MV-4-11 (cell line): ENCODE measurements at places on chromosomes 5 and 9.

GRCh38 chr9:2645569-2645968, 24.0 kb downstream of the VLDLR start:
- peak; percentile 44 for DNase-seq

- DNase-seq: no peak
Observed at GRCh38 chr9:111904026-111904425, 7.4 kb downstream of the UGCG start.

- DNase-seq: no peak
Observed at GRCh38 chr9:4106760-4107143, 193.1 kb downstream of the GLIS3 start.

DNA sequence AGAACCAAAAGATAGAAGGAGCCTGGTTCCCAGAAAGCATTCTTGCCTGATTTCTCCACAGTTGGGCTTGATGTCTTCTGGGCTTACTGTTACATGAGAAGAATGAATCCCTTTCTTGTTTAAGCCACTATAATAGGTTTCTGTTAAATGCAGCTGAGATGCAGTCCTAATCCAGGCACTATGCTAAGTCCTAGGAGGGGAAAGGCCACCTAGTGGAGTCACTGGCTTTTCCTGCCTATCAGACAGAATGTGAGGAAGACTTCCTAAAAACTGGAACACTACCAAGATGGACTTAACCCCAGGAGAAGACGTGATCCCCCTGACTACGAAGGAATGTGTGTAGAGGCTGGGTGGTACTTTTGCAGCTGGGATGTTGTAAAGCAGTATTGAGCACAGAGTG, 34.3 kb upstream of the FSD1L start:
- DNase-seq: no peak

GRCh38 chr5:14850419-14851049, 21.0 kb downstream of the ANKH start:
- DNase-seq: no peak

DNA sequence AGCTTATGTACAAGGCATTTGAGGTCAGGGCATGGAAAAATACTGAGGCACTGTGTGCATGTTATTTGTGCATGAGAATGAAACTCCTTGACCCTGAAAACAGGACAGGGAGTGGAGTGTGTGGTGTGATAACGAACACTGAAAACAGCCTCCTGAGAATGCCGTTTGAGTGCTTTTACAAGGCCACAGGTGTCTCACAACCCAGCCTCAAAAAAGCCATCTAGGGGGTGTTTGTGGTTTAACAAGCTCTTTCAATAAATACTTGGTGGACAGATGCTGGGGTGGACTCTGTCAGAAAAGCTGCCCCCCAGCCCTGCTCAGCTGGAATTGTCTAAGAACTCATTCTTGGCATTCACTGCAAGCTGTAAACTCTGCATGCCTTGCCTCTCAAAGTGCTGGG, 94.0 kb upstream of the SLC25A48 start:
- no peak for DNase-seq

GRCh38 chr5:4785971-4786370, 354.2 kb upstream of the ADAMTS16 start:
- no peak for DNase-seq

DNA sequence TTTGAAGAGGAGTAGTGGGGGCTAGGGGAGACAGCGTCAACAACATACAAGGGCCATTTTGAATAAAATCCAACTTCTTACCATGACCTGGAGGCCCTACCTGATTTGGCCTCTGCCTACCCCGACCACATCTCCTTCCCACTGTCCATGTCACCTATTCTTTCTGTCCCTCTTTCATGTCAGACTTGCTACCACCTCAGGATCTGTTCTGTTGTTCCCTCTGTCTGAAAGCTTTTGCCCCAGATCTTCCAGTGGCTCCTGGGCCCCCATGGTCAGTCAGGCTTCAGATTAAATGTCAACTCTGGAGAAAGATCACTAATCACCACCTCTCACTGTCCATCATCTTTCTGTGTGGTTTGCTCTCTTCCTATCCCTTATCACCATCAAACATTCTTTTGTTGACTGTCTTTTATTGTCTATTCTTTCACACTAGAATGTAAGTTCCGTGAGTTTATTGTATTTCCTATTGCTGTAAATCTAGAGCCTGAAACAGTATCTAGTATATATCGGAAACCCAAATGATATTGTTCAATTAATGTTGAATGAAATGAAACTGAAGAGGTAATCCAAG, 31.2 kb upstream of the APC start:
- no peak for DNase-seq

DNA sequence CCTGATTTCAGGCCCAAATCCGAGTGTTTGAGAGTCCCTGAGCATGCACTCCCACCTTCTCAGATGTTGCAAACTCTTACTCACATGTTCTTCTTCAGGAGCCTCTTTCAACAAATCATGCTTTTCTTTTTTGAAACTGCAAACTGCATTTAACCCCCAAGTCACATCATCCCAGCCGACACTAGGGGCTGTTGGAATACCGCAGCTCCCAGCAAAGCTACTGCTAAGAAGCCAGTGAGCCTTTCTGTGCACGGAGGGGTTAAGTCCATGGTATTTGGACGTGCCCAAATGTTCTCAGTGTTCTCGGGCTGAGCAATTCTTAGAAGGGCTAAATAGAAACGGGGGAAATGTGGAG, 282.9 kb downstream of the NFIB start:
- DNase-seq: no peak

GRCh38 chr5:60473654-60474053, 226.3 kb downstream of the DEPDC1B start:
- no peak for DNase-seq

DNA sequence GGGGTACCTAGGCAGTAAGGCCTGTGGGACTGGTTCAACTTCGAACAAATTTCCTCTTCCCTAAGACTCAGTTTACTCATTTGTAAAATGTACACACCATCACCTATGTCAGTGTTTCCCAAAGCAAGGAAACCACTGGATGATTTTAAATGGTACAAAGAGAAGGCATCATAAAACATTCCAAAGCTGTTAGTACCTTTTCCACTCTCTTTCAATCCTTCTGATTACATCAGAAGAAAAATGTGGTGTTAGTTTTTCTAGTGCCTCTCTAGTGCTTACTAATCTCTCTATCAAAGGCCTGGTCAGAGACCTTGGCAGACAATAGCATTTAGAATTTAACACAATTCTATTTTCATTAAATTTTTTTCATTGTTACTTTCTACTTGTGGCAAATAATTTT, 18.1 kb downstream of the NR6A1 start:
- DNase-seq: no peak

GRCh38 chr5:61472172-61472958, 140.3 kb downstream of the ZSWIM6 start:
- no peak for DNase-seq

DNA sequence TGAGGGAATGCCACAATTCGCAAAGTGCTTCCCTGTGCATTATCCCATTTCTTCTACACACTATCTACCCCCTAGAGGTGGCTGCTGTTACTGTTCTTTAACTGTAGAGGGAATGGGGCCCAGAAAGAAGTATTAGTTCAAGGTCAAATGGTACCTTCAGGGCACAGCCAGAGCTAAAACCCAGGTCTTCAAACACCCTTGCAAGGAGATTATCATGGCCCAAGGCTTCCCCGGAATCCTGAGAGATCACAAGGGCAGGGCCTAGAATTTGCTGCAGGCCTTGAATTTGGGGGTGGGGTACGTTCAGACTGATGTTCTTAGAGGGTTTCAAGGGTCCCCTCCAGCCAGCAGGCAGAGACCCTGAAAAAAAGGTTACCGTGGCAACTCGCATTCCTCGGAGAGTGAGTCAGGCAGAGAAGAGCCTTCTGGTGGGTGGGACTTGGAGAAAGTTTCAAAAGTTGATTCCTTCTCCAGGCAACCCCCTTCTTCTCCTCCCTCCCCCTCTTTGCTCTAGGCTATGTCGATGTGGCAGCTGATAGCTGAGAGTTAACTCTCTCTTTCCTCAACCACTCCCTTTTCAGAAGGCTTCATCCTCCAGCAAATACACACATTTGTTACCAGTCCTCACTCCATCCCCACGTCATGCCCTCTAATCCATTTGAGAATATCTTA, 1.9 kb downstream of the SPARC start:
- no peak for DNase-seq

GRCh38 chr5:10800852-10801251, 39.8 kb upstream of the DAP start:
- peak; percentile 62 for DNase-seq

DNA sequence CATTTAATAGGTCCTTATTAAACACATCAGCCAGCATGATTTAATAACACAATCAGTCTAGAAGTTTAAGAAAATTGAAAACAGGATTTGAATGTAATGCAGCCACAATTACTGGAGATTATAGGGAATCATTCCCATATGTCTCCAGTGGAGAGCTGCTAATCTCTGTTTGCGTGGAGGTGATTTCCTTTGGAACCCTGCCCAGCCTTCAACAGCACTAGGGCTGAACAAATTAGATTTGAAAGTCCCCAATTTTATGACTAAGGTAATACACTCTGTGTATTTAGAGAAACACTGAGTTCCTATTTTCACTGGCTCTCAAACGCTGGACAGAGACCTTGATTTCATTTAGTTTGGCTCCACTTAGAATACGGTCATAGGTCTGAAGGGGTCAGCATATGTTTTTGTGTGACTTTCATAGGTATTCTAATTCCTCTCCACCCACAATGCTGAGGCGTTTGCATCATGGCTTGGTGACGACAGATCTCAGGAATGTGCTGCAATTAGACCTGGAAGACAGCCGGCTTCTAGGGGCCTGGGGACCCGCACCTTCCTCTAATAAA, 508.3 kb downstream of the EBF1 start:
- DNase-seq: no peak

- DNase-seq: no peak
Observed at GRCh38 chr5:2748861-2749513, 2.5 kb downstream of the IRX2 start.

GRCh38 chr5:57635146-57635777, 152.7 kb upstream of the ACTBL2 start:
- DNase-seq: no peak

DNA sequence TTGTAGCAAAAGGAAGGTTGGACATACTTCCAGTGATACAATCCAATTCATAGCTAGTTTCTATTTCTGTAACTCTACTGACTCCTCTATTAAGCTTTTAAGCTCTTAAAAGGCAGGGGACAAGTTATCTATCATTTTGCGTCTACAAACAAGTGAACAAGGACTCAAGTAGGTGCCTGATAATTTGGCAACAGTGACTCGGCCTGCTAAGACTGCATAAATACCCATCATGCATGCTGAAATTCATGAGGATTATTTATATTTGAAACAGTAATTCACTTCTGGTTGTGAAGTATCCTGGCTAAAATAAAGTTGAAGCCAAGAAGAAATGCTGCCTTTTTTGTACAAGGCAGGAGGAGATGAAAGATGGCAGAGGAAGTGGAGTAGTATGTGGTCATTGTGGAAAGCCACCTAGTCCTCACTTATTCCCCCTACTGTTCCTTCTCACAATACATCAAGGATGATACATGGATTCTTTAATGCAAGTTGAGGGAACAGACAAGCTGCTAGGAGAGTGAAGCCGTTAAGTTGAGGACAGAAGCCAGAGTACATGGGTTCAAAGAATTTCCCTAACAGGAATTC, 74.0 kb downstream of the MRPS27 start:
- DNase-seq: peak; percentile 74

GRCh38 chr5:60959156-60959555, 14.2 kb downstream of the NDUFAF2 start:
- peak; percentile 21 for DNase-seq

DNA sequence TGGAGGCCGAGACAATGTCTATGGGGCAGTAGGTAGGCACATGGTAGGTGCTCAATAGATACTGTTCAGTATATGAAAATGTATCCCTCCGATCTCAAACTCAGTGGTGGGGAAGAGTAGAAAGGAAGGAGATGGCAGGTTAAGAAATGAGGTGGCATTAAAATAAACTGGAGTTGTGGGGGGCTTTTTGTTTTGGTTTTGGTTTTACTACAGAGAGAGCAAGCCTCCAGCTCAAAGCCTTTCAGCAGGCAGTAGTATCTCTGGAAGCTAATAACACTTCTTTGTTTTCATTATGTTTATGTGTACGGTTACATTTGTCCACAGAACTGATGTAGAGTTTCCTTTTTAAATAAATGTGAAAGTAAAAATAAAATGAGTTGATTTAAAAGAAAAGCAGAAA, 8.6 kb downstream of the MFAP3 start:
- DNase-seq: no peak

GRCh38 chr9:93908591-93909241, 46.4 kb downstream of the BARX1 start:
- DNase-seq: no peak

DNA sequence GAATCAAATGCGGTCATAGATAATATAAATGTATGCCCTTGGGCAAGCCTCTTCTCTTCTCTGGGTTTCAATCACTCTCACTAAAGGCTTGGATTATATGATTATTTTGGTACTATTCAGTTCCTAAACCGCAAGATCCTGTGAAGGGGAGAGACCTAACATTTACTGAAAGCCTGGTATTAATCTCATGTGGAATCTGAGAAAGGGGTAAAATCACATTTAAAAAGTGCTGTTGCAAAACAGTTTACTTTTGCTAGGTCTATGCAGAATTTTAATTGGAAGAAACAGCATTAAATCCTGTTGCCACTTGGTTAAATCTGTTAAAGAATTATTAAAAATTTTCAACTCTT, 50.7 kb downstream of the SLC44A1 start:
- DNase-seq: no peak

- peak; percentile 3 for DNase-seq
Observed at GRCh38 chr5:157222506-157223230, 42.0 kb downstream of the ITK start.

DNA sequence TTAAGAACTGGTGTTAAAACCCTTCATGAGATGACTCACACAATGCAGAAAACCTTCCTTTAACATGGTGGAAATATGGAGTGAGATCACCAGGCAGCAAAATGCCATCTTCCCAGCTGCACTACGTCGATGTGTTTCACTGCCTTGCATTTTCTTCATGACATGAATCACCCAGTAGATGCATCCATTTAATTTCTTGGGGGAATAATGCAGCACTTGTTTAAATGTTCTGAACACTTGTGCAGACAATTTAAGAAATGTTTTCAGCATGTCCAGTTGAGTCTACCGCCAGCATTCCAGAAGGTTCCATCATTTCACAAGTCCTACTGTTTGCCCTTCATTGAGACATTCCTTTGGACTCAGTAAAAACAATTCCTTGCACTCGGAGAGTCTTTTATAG, 81.6 kb downstream of the ADAMTS16 start:
- DNase-seq: no peak

DNA sequence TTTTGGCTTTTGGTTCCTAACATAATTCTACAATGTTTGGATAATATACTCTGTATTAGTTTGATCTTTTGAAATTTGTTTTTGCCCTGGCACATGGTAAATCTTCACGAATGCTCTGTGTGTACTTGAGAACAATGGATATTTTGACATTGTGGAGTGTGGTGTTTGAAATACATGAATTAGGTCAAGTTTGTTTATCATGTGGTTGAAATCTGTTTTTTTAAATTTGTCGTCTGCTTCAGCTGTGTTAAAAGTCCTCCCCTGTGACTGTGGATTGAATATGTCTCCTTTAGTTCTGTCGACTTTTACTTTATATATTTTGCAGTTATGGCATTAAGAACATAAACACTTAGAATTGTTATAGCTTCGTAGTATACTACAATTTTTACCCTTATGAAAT, 60.3 kb downstream of the DUSP1 start:
- DNase-seq: no peak

GRCh38 chr9:17339156-17339555, 204.3 kb downstream of the CNTLN start:
- DNase-seq: no peak

GRCh38 chr9:129480745-129481144, 140.2 kb downstream of the C9orf50 start:
- no peak for DNase-seq
